Foreskin keratinocyte (primary cell): ENCODE measurements at places on chromosomes 16 and 17. TPM values are rescaled to one million over a fixed set of nuclear protein-coding genes. Genes with fewer than 3 reads are reported as not detected.

SMURF2 gene
- total RNA-seq, result 193 and 210 TPM in 2 replicates

CPHXL2 gene
- total RNA-seq, result not detected in 2 replicates

OR2C1 gene
- total RNA-seq, result 0.07 TPM in 1 of 2 replicates, not detected in the other

SMIM36 gene
- not detected in 2 replicates for total RNA-seq

GRIN2C gene
- total RNA-seq, result not detected in 2 replicates

KIF2B gene
- not detected in 2 replicates for total RNA-seq

CSH1 gene
- not detected in 2 replicates for total RNA-seq

ADAM11 gene
- total RNA-seq, result 0.04 and 0.10 TPM in 2 replicates

MPP2 gene
- 0.53 and 0.71 TPM in 2 replicates for total RNA-seq
